ENCODE measurements at places on chromosomes 13 and 19. TPM values are rescaled to one million over a fixed set of nuclear protein-coding genes. Genes with fewer than 3 reads are reported as not detected.

Gene PRTN3
- total RNA-seq = not detected

Gene ZNF154
- total RNA-seq = 0.92 TPM

DNA sequence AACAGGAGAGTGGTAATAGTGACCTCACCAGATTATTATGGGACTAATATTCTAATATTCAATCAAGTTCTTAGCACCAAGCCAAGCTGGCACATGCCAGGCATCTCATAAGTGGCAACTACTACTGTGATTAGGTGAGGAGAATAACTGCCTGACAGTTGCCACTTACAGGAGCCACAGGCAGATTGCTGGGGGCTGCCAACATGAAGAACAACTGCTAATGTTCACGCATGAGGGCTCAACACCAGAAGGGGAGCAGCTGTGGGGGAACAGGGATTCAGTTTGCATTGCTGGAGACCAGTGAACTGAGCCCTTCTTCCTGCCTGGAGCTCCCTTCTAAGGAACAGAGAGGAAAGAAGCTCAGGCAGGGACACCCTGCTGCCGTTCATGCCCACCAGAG, 504.5 kb downstream of the FOXO1 start:
- no peak for DNase-seq

DNA sequence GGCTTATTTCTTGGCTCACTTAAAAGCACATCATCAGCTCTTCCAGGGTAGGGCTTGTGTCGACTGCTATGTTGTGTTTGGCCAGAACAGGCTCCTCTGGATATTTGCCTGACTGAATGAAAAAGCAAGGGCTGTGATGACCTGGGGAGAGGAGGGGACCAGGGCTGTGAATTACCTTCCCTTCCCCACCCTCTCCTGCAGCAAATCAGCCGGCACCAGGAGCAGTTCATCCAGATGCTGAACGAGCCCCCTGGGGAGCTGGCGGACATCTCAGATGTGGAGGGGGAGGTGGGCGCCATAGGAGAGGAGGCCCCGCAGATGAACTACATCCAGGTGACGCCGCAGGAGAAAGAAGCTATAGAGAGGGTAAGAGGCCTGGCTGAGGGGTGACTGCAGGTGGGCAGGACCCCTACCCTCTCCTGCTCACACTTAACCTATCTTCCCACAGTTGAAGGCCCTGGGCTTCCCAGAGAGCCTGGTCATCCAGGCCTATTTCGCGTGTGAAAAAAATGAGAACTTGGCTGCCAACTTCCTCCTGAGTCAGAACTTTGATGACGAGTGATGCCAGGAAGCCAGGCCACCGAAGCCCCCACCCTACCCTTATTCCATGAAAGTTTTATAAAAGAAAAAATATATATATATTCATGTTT, 4.4 kb downstream of the GADD45GIP1 start:
- no peak for DNase-seq

DNA sequence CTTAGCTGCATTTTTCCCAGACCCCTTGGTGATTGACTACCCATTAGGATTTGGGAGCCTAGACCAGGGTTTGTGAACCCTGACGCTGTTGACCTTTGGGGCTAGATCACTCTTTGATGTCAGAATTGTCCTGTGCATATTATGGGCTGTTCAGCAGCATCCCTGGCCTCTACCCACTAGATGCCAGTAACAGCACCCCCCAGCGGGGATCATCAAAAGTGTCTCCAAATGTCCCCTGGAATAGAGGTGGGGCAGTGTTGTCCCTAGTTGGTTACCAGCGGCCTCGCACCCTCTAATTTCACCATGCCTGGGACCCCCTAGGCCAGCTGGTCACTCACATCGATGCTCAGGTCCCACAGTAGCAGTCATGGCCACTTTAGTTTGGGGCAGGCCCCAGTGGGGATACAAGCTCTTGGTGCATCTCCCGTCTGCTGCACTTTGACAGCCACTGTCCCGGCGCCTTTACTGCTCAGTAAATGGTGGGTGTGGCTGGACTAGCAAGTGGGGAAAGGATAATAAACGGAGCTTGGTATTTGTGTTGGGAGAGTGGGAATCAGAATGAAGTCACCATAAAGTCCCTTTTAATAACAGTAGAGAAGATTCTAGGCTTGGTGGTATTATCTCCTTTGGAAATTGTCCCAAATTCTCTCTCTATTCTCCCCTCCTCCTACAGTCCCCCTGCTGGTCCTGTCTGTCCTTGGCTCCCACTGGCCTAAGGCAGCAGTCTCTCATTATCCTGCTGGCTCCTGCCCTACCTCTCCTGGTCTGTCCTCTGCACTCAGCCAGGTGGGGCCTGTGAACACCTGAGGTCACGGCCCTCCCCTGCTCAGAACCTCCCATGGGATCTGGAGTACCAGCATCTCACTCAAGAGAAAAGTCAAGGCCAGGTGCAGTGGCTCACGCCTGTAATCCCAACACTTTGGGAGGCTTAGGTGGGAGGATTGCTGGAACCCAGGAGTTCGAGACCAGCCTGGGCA, 80.6 kb downstream of the SIPA1L3 start:
- DNase-seq = no peak

- no peak for DNase-seq
These were observed 3.9 kb upstream of the IL12RB1 start for GRCh38 chr19:18090545-18091216.

DNA sequence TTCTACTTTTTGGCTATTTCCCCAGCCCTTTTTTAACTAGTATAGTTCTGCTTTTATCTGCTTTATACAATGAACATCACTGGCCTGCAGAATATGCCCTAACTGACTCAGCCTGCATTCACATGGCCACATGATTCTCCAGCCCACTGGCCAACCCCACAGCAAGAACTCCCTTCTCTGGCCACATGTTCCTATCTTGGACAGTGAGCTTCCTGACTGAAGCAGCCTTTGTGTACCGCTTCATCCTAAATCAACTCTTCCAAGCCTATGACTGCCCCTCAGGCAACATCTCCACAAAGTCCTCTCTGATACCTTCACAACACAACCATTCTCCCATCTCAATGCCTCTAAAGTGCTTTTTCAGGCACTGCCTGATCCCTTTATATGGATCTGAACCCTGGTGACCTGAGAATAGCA, 214.1 kb downstream of the COL4A1 start:
- DNase-seq = no peak

DNA sequence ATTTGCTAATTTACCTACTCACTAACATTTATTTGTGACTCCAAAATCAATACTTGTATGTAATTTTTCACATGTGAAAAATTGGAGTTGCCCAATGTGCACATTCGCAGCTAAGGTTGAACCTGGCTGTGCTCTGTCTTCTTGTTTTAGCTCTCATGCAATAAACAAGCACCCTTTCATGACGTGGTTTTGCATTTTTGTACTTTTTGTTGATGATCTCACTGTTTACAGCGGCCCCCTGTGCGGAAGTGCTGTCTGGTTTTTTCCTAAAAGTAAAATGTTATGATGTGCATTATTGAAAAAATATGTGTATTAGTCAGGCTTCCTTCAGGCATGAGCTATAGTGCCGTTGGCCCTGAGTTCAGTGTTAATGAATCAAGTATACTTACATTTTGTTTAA, 18.1 kb downstream of the DGKH start:
- DNase-seq = no peak

- peak; percentile 79 for DNase-seq
These were observed 1.5 kb upstream of the MYO1F start for GRCh38 chr19:8578642-8579265.

GRCh38 chr19:15115762-15116615, 8.8 kb downstream of the SYDE1 start:
- DNase-seq = no peak

GRCh38 chr13:79477968-79478367, 3.0 kb upstream of the NDFIP2 start:
- no peak for DNase-seq

- no peak for DNase-seq
These were observed 686 bp downstream of the SETDB2 start for GRCh38 chr13:49444524-49445395.

DNA sequence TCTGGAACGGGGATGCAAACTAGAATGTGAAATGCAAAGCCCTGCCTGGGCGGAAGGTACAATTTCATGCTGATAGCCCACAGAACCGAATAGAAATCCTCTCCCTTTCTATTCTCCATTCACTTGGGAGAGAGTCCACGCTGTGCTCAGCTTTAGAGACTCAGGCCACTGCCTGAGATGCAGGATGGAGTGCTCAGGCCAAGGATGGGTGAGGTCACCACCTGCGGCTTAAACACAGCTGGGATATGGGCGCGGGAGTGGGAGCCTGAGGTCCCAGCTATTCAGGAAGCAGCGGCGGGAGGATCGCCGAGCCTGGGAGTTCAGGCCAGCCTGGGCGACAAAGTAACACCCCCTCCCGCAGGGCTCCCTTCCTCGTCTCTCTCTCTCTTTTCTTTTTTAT, 446 bp upstream of the ZNF83 start:
- no peak for DNase-seq

Data from SJSA1 (cell line).